ENCODE measurements at places on chromosomes 3 and 15. TPM values are rescaled to one million over a fixed set of nuclear protein-coding genes. Genes with fewer than 3 reads are reported as not detected.
A peak's percentile ranks its signal among the peaks of the same experiment; 100 is the strongest.

Gene ITIH1
- total RNA-seq: not detected

DNA sequence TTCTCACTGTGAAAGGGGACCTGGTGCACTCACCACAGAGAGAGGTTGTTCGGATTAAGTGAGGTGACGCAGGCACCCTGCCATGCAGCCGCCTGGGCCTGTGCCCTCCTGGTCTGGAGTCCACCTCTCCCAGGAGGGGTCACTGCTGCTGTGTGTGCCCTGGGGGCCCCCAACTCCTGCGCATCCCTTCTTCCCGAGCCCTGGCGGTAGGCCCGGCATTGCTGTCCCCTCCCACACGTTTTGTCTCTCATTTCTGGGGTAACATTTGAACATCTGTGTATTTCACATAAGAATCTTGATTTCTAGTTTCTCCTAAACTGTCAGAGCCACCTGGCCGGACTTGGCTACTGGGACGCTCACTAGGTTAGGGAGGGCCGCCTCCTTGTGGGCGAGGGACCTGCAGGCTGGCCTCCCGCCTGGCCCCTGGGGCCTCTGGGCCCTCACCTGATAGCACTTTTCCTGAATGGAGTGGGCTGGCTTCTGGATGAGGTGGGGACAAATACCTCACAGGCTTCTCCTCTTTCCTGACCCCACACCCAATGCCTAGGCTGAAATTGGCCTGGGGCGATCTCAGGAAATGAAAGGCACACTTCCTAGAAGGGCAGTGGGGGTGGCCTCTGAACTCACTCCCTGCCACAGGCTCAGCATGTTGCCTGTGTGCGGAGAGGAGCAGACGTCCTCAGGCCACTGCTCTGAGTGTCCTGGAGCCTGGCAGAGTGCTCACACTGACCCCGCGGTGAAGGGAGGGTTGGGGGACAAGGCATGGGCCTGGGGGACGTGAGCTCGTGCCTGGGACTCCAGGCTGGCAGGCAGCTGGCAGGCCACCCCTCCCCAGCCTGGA, 104.2 kb upstream of the PRR23E start:
- no peak for DNase-seq

DNA sequence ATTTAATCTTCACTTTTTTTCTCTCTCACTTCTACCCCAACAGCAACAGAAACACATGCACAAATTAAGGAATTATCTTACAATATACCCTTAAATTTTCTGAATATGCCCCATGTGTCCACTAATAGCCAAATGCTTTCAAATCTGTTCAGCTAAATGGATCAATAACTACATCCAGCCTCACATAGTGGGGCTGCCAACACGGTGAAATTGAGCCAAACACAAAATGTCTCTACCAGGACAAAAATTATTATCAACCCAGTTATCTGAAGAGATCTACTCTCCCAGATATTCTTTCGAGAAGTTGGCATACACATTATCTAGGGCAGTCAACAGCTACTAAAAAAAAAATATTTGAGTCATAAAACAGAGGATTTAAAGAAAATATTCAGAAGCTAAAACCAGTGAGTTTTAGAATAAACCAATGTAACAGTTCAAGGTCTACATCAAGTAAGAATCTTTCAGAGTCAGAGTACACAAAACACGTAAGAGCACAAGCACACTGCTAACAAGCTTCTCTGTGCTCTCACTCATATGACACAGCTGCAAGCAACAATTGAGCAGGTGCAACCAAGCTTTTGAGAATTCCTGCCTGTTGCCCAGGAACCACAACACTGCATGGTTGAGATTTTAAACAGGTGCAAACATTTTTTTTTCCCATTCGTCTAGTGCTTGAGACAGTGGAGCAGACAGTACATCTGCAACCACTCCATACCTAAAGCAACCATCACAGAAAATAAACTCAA, 247.7 kb downstream of the ZBTB20 start:
- peak; percentile 34 for DNase-seq

- no peak for DNase-seq
Observed at GRCh38 chr15:85752491-85752961, 42.2 kb downstream of the KLHL25 start.

Gene PDE8A
- 63.3 TPM for total RNA-seq

DNA sequence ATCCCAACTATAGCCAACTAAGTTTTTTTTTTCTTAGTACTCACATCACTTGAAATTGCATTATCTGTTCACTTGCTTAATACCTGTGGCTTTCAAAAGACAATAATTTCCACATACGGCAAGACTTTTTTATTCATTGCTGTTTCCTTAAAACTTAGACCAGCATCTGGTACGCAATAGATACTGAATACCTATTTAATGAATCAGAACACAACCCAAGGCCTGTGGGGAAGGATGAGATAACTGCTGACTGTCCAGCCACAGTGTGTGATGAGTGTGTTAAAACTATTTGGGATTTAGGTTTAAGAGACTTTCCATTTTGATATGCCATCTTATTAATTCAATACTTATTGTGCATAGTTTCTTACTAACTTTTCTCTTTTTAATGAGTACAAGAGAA, 988.7 kb downstream of the NTRK3 start:
- no peak for DNase-seq

DNA sequence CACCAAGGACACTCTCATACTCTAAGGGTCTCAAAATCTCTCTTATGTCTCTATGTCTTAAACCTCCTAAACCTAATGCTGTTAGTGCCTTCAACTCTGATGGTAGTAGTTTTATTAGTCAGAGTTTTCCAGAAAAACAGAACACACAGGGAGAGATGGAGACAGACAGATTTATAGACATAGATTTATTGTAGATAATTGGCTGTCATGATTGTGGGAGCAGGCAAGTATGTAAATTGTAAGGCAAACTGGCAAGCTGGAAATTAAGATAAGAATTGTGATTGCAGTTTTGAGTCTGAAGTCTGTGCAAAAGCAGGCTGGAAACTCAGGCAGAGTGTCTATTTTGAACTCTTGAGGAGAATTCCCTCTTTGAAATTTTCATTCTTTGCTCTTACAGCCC, 96.3 kb upstream of the ROBO1 start:
- DNase-seq: no peak

DNA sequence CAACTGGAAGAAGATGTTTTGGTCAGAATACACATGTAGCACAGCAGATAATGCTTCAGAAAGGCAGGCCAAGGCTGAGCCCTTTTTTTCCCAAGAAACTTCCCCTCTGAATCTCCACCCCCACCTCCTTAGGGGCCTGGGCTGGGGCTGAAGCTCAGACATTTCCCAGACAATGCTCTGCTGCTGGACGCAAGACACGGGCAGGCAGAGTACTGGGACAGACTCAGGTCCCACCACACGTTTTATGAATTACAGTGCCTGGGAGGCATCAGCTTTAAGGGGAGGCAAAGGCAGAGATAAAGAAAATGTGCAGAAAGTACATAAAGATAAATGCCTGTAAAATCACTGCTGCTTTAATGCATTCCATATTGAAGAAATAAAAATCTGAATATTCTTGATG, 479.4 kb downstream of the ERC2 start:
- no peak for DNase-seq

Data from colonic mucosa (tissue), 4 donors.